Glutamatergic neuron (in vitro differentiated cells): ENCODE measurements at places on chromosomes 12 and 14. TPM values are rescaled to one million over a fixed set of nuclear protein-coding genes. Genes with fewer than 3 reads are reported as not detected.
A peak's percentile ranks its signal among the peaks of the same experiment; 100 is the strongest.

DNA sequence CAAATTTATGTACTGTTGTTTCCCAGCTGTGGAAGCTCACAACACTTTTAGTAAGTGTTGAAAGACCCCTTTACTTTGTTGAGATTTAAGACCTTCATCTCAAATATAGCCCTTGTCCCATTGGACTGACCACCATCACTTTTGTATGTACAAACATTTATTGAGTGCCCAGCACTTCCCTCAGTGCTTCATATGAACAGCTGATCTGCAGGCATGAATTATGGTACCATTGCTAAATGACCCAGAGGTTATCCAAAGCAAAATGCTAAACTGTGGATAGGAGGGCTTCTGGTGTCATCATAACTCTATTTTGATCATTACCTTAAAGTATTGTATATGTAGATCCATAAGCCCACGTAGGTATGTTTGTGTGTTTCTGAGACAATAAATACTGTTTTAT lies 285.7 kb upstream of the RGS6 start:
- no peak for DNase-seq

DNA sequence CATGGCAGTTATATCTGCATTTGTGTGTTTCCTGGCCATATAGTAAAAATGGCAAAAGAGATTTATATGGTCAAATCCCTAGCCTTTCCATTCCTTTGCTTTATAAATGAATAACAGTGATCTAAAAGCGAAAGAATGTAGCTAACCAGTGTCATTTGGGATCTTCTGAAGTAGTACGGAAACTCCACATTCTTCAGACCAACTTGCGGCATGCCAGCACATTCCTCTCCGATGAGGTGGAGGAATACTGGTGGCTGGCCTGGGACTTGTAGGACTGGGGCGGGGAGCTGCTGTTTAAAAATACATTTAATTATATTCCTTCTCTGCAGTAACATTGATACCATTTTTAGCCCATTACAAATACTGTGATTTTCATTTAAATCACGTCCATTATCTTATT lies 85.3 kb downstream of the SAMD4A start:
- DNase-seq, result no peak

DNA sequence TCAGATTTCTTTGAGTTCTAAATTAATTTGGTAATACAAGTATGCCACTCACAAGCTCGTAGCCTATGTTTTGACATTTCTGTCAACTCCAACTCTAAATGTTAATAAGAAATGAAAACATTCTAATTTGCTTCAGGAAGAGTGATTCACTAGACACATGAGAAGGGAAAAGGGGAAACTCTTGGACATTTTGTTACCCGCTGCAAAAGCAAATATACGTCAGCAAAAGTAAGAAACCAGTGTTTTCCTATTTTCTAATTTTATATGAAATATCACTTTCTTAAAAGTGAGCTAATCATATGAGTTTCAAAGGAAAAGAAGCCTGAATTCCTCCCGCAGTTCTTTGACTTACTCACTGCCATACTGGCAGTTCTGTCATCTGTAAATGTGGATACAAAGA lies 162.3 kb downstream of the GRIP1 start:
- no peak for DNase-seq

Gene CSRP2
- total RNA-seq, result 50.5 TPM

Gene NOVA1
- total RNA-seq, result 119 TPM

- peak; percentile 84 for DNase-seq
Measured at GRCh38 chr12:76927170-76927784, 48.5 kb upstream of the CSRP2 start.

DNA sequence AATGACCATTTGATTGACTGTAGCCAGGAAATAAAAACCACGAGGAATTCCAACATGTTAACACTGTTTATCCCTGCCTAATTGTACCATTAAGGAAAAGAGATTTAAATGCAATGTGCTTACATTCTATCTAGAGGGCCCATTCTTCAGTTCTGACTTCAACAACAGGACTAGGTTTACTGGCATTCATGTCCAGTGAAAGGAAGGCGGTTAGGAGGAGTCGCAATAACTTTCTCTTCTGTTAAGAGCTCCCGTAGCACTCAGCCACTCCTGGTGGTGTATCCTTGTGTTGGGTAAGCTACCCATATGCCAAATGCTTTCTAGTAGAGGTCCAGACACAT lies 154.7 kb downstream of the STXBP6 start:
- DNase-seq, result no peak

Gene MANSC4
- not detected for total RNA-seq

GRCh38 chr14:73290279-73290678 lies 53.0 kb downstream of the PAPLN start:
- DNase-seq, result no peak

- DNase-seq, result no peak
Measured at GRCh38 chr14:33484264-33484663, 466.6 kb downstream of the EGLN3 start.

Gene TMPO
- total RNA-seq, result 80.2 TPM

- no peak for DNase-seq
Measured at GRCh38 chr12:12673296-12673695, 22.7 kb downstream of the GPR19 start.

DNA sequence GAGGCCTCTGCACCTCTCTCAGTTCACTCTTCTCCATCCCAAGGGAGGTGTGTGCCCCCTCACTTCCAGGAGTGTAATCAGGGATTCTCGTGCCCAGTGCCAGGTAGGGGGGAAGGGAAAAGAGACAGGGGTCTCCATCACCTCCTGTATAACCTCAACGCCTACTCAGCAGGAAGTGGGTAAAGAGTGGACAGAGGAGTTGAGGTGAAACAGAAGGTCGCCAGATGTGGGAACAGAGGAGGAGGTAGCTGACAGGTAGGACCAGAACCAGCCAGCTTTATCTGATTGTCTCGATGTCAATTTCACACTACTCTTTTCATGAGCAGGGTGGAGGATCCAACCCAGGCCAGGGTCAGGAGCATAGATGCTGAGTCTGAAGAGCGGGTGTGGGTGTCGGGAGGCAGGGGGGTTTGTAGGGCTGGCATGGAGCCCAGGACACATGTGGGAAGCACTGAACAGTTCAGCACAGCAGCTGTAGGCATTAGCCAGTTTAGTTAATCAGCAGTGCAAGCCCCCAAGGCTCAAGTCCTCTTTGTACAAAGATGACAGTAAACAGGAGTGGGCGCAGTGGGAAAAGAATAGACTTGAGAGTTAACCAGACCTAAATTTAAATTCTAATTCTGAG lies 213.5 kb downstream of the PELI2 start:
- no peak for DNase-seq

DNA sequence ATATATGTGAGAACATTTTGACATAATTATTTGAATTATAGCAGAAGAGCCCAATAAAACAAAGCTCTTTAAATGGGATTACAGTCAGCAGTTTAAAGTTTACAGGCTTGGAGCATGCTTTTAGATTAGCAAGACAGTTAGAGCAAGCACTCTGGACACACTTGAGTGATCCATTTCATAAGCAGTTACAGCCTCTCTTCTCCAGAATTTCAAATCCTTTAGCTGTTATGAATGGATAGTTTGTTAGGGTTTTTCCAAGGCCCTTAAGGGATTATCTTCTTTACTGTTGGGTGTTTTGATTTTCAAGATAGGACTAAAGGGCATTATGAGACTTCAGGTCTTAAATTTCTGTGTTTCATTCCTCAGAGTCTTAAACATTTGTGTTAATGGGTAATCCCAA lies 36.3 kb downstream of the BEST3 start:
- DNase-seq, result no peak

DNA sequence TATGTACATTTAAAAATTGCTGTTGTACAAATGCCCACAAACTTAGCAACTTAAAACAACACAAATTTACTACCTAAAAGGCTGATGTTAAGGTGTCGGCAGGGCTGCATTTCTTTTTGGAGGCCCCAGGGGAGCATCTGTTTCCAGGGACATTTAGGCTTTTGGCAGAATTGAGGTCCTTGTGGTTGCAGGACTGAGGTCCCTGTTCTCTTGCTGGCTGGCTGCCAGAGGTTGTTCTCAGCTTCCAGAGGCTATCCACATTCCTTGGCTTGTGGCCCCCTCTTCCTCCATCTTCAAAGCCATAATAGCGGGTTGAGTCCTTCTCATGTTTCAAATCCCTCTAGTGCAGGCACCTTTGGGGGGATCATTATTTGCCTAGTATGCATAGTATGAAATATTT lies 22.4 kb upstream of the KRT83 start:
- DNase-seq, result no peak

- DNase-seq, result no peak
Measured at GRCh38 chr12:44397631-44398030, 478.5 kb downstream of the NELL2 start.

DNA sequence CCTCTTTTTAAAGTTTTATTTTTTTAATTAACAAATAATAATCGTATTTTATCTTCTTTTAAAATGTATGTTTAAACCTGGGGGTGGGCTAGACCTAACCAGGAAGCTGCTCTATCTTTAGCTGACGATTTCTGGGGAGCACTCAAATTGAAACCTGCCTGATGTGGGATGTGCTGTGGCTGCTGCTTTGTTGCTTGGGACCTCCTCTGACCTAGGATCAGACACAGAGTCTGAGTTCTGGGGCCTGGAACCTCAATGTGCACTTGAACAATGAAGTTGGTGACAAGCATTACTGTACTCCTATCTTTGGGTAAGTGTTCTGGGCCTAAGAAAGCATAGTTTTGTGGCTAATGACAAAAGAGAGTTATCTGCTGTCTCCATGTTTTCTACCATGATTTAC lies 386.7 kb downstream of the DAD1 start:
- no peak for DNase-seq

GRCh38 chr14:57487771-57488170 lies 5.9 kb downstream of the CCDC198 start:
- no peak for DNase-seq

DNA sequence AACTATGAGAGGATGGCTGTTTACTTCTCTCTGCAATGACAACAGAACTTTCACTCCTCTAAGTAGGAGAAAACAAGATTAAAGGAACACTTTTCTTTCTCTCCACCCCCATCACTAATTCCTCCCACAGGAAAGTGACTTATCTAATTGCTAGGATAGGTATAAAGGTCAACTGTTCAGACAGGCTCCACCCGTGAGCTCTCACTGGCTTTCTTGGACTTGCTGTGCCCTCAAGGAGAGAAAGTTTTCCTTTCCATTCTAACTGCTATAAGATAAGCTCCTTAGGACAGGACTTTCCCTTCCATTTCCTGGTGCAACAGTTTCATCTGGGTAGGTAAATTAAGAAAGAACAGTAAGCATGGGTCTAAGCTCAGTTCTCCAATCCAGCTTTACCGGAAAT lies 4.8 kb downstream of the SLC41A2 start:
- DNase-seq, result no peak

- DNase-seq, result no peak
Measured at GRCh38 chr12:52899338-52900035, 5.4 kb downstream of the KRT8 start.

Gene PRR4
- total RNA-seq, result 7.5 TPM

GRCh38 chr14:90544971-90545370 lies 148.1 kb downstream of the CALM1 start:
- DNase-seq, result no peak

Gene CDC42BPB
- total RNA-seq, result 125 TPM

GRCh38 chr12:93921521-93921920 lies 226.9 kb upstream of the PLXNC1 start:
- no peak for DNase-seq

Gene OTUB2
- total RNA-seq, result 5.5 TPM

DNA sequence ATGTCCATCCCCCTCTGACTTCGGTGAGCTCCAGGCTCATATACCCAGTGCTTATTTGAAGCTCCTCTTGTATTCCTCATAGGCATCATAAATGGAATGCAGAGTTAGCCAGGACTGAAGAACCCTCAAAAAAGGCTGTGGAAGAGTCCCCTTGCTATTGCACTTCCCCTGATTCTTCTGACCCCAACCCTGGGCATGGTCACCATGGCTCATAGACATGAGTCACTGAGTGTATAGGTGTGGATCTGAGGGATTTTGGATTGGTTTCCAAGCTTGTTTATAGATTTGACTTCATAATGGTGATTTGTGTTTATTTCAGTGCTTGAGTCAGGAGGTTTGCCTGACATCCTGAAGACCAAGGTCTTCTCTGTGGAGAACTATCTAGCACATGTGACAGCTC lies 98.4 kb upstream of the SLC38A2 start:
- no peak for DNase-seq

Gene MDP1
- 25.5 TPM for total RNA-seq
